ENCODE measurements at places on chromosomes 2 and 18.

- DNase-seq: peak; percentile 52
Observed at GRCh38 chr2:85678794-85679672, 11.0 kb upstream of the SFTPB start.

GRCh38 chr2:30511122-30512083 lies 64.4 kb downstream of the LCLAT1 start:
- no peak for DNase-seq

- no peak for DNase-seq
Observed at GRCh38 chr18:47345291-47345690, 93.8 kb upstream of the SKOR2 start.

- no peak for DNase-seq
Observed at GRCh38 chr2:227765788-227766372, 20.2 kb downstream of the SCYGR8 start.

- no peak for DNase-seq
Observed at GRCh38 chr2:41622301-41622700, 425.5 kb upstream of the PKDCC start.

DNA sequence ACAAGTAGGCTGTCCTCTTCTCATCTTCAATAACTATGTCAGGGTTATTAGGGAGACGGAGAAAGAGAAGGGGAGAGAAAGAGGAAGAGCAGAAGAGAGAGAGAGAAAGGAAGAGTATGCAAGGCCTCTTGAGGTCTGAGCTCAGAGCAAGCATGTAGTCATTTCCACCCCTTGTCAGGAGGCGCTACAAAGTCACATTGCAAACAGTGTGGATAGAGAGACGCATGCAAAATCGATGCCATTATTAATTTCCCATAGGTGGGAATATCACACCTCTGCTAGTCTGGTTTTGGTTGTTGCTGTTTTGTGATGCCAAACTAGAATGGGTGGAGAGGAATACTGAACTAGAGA lies 24.2 kb upstream of the SERPINE2 start:
- no peak for DNase-seq

- DNase-seq: no peak
Observed at GRCh38 chr18:76504749-76505148, 9.7 kb upstream of the ZNF516 start.

GRCh38 chr18:48456838-48457237 lies 47.7 kb upstream of the ZBTB7C start:
- no peak for DNase-seq

Data from stimulated activated CD4-positive, alpha-beta T cell treated with anti-CD3 and anti-CD28 coated beads, Interleukin-12 subunit alpha, Interleukin-12 subunit beta, amount 100 ng/mL, for 24 hours (primary cell).